Lung (tissue), 17 donors: ENCODE measurements at places on chromosomes 4 and X. TPM values are rescaled to one million over a fixed set of nuclear protein-coding genes. Genes with fewer than 3 reads are reported as not detected.

GRCh38 chrX:111114806-111115205 is 18.8 kb downstream of the PAK3 start:
- no peaks in the 10 kb centered on the region for H3K4me1 ChIP-seq
- H3K4me3 ChIP-seq, result no peak overlapping the region
- H3K36me3 ChIP-seq, result no peaks in the 10 kb centered on the region
- no peak for DNase-seq
- H3K27me3 ChIP-seq, result peaks cover 70% of the 10 kb centered on the region

DNA sequence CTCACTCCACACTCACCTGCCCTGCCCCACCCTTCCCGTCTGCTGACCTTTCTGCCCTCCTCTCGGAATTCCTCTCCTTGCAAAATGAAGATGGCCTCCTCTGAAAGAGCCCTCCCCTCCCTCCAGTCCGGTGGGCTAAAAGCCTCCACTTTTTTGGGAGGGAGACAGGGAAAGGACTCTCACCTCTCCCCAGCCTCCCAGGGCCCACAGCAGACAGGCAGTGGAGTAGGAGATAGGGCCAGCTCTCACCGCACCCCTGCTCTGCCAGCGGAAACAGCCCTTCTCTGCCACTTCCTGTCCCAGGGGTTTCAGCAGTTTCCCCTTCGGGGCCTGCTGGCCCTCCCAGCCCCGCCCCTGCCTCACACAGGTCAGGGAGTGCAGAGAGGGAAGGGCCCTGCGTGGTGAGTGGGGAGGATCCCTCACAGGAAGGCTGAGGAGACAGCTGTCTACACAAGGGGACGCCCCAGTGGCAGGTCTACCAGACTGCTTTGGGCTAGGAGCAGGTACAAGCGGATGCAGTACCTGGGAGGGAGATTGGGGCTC is 18.2 kb downstream of the ELF4 start:
- H3K27me3 ChIP-seq, result no peaks in the 10 kb centered on the region
- DNase-seq, result peak; percentile 44
- H3K36me3 ChIP-seq, result no peaks in the 10 kb centered on the region

DNA sequence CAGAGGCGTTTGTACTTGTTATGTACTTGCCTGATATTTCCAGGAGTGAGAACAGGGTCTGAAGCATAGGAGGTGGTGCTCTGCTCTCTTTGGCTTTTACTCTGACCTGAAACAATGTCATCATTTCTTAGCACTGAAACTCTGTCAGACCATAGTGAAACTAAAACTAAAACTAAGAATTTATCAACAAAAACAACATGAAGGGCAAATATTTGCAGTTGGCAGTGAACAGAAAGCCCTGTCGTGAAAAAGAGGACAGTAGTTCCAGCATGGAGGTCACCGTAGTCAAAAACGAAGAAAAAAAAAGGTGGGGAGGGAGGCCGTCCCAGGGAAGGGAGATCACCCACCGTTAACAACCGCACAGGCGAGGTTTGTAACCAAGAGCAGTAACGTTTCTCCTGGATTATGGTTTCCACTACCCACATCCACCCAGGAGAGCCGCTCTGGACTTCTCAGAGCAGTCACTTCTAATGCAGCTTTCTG is 97.5 kb downstream of the ANK2 start:
- DNase-seq, result peak; percentile 37
- H3K27ac ChIP-seq, result peak overlapping the region; percentile 2
- no peaks in the 10 kb centered on the region for H3K36me3 ChIP-seq
- H3K27me3 ChIP-seq, result no peaks in the 10 kb centered on the region
- H3K4me3 ChIP-seq, result no peak overlapping the region

- H3K4me1 ChIP-seq, result peaks cover 4% of the 10 kb centered on the region
- peaks cover 8% of the 10 kb centered on the region for H3K27me3 ChIP-seq
- DNase-seq, result peak; percentile 56
- H3K27ac ChIP-seq, result peak overlapping the region; percentile 58
- H3K36me3 ChIP-seq, result no peaks in the 10 kb centered on the region
- H3K4me3 ChIP-seq, result no peak overlapping the region
Observed at GRCh38 chrX:136204571-136204970, 46.6 kb downstream of the MAP7D3 start.

GRCh38 chr4:32477518-32477917 is 1757.3 kb downstream of the PCDH7 start:
- peak; percentile 77 for DNase-seq
- H3K27ac ChIP-seq, result no peak overlapping the region
- no peaks in the 10 kb centered on the region for H3K36me3 ChIP-seq
- H3K4me3 ChIP-seq, result no peak overlapping the region

- H3K27me3 ChIP-seq, result no peaks in the 10 kb centered on the region
- H3K36me3 ChIP-seq, result no peaks in the 10 kb centered on the region
- H3K27ac ChIP-seq, result no peak overlapping the region
- no peak overlapping the region for H3K4me3 ChIP-seq
Observed at GRCh38 chr4:66769441-66769840, 775.9 kb downstream of the CENPC start.

GRCh38 chr4:138115053-138115452 is 127.1 kb downstream of the SLC7A11 start:
- H3K4me3 ChIP-seq, result no peak overlapping the region
- no peak overlapping the region for H3K27ac ChIP-seq
- H3K36me3 ChIP-seq, result no peaks in the 10 kb centered on the region

GRCh38 chr4:167020410-167020809 is 213.9 kb downstream of the SPOCK3 start:
- H3K4me3 ChIP-seq, result no peak overlapping the region
- no peaks in the 10 kb centered on the region for H3K36me3 ChIP-seq
- DNase-seq, result no peak
- no peaks in the 10 kb centered on the region for H3K4me1 ChIP-seq
- no peak overlapping the region for H3K27ac ChIP-seq
- H3K27me3 ChIP-seq, result no peaks in the 10 kb centered on the region

DNA sequence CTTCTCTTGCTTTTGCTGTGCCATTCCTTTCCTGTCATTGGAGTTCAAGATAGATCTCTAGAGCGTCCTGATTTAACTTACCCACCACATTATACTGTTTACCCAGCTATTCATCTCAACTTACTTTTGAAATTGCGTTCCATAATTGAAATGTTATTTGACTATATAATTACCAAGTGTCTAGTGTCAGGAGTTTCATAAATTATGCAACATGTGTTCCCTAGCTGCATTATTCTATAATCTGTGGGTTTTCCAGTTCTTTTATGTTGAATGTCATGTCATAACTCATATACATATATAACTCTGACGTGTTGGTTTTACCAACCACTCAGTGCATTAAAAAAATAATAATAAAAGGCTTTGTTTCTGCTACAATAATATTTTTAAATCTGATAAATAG is 285.9 kb upstream of the ARSJ start:
- DNase-seq, result no peak
- no peak overlapping the region for H3K4me3 ChIP-seq
- H3K27ac ChIP-seq, result no peak overlapping the region

DNA sequence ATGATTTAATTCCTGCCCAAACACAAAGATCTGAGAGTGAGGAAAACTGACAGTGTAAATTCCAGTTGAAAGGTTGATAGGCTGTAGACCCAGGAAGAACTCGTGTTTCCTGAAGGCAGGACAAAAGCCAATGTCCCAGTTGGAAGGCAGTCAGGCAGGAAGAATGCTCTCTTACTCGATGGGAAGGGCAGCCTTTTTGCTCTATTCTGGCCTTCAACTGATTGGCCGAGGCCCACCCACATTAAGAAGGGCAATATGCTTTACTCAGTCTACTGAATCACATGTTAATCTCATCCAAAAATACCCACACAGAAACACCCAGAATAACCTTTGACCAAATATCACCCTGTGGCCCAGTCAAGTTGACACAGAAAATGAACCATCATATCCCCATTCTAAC is 45.3 kb upstream of the SOD3 start:
- no peaks in the 10 kb centered on the region for H3K27me3 ChIP-seq
- H3K27ac ChIP-seq, result no peak overlapping the region
- H3K4me3 ChIP-seq, result no peak overlapping the region
- no peak for DNase-seq

DNA sequence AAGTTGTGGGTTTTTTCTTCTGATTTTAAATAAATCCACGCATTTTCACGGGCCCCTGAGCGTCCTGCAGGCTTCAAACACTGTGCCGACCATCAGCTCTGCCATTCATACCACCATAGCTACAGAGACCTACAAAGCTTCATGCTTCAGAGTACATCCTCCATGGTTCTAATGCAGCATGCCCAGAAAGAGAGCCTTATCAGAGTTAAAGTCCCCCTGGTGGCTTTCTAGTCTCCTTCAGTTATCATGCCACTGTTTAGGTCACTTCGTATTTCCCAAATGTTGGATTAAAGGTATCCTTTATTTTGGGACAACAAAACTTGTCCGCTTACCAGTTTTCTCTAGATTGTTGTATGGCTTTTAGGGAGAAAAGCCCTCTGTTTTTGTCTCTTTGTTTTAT is 66.7 kb upstream of the VCX2 start:
- no peak for DNase-seq
- peaks cover 6% of the 10 kb centered on the region for H3K27me3 ChIP-seq
- no peak overlapping the region for H3K27ac ChIP-seq
- no peak overlapping the region for H3K4me3 ChIP-seq
- H3K36me3 ChIP-seq, result no peaks in the 10 kb centered on the region

DNA sequence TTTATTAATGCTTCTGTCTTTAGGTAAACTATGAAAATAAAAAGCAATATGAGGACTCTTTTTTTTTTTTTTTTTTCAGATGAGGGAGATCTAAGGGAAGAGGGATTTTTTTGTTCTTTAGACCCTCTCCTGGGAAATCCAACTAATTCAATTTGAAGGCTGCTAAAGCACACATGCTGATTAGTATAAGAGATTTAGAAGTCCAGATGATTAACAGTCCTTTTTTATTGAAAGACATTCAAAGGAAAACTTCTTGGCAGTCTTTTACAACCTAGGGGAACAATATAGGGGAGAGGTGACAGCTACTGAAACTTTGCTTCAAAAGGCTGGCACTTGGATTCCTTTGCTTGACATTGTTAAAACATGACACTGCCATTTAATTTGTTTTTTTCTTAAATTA is 602.5 kb downstream of the RAPGEF2 start:
- no peaks in the 10 kb centered on the region for H3K36me3 ChIP-seq
- no peak for DNase-seq
- H3K27ac ChIP-seq, result no peak overlapping the region
- H3K27me3 ChIP-seq, result no peaks in the 10 kb centered on the region
- H3K4me1 ChIP-seq, result no peaks in the 10 kb centered on the region
- no peak overlapping the region for H3K4me3 ChIP-seq

- no peaks in the 10 kb centered on the region for H3K36me3 ChIP-seq
- no peak for DNase-seq
- no peak overlapping the region for H3K4me3 ChIP-seq
- no peaks in the 10 kb centered on the region for H3K4me1 ChIP-seq
- no peak overlapping the region for H3K27ac ChIP-seq
Observed at GRCh38 chr4:157514711-157515110, 294.2 kb downstream of the GRIA2 start.

DNA sequence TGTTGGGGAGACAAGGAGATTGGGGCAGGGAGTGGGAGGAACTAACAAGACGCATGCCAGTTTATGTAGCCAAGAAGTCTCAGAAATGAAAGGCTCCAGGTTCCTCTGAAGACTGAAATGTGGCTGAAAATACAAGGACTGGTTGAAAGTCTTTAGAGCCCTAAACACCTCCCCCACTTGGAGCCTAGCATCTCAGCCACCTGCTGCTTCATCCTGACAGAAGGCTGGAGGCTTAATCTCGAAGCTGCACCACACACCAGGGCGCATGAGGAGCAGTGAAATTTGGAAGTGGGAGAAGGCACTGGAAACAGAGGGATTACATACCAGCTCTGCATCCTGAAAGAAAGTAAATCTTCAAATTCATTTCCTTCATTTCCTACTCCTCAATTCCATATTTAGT is 160.7 kb upstream of the FTHL17 start:
- DNase-seq, result no peak
- H3K4me1 ChIP-seq, result no peaks in the 10 kb centered on the region
- H3K36me3 ChIP-seq, result no peaks in the 10 kb centered on the region
- H3K4me3 ChIP-seq, result no peak overlapping the region

DNA sequence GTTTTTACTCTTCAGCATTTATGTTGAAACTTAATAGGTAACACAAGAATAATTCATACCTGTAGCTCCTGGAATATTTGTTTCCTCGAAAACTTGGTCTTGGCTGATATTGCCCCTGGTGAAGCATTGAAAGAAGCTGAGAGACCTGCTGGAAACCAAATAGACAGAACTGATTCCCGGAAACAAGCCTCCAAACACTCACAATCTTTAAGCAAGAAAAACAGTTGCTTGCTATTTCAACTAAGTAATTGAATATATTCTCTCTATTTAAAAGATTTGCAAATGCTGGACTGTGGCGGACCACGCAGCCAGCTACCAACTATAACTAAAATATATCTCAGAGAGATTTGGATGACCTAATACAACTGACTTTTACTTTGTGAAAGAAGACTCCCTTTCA is 3.6 kb downstream of the PCDH18 start:
- no peak overlapping the region for H3K4me3 ChIP-seq
- H3K27me3 ChIP-seq, result no peaks in the 10 kb centered on the region
- peaks cover 20% of the 10 kb centered on the region for H3K4me1 ChIP-seq
- DNase-seq, result no peak
- H3K27ac ChIP-seq, result peak overlapping the region; percentile 21

DNA sequence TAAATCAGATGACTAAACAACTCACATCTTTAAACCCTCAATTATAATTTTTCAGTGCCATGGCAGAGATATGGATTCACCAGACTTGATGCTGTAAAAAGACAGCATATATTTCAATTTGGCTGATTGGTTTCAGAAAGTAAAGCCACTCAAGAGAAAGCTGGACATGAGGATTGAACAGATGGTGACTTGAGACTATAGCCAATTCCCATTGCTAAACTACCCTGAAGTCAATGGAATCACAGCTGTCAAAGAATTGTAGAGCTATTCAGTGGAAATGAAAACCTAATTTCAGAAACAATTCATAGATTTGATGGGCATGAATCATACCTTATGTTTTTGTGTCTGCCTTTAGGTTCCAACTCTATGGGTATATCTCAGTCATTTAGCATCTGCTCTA is 510.6 kb upstream of the BOD1L1 start:
- no peak overlapping the region for H3K27ac ChIP-seq
- H3K27me3 ChIP-seq, result no peaks in the 10 kb centered on the region
- no peaks in the 10 kb centered on the region for H3K36me3 ChIP-seq
- H3K4me1 ChIP-seq, result no peaks in the 10 kb centered on the region

MND1 gene
- total RNA-seq, result 0.94 TPM

LIMCH1 gene
- 204 TPM for total RNA-seq

PLAC8 gene
- total RNA-seq, result 70.5 TPM

SPANXA2 gene
- not detected for total RNA-seq
